ENCODE measurements at places on chromosomes 7 and 10.
A peak's percentile ranks its signal among the peaks of the same experiment; 100 is the strongest.

DNA sequence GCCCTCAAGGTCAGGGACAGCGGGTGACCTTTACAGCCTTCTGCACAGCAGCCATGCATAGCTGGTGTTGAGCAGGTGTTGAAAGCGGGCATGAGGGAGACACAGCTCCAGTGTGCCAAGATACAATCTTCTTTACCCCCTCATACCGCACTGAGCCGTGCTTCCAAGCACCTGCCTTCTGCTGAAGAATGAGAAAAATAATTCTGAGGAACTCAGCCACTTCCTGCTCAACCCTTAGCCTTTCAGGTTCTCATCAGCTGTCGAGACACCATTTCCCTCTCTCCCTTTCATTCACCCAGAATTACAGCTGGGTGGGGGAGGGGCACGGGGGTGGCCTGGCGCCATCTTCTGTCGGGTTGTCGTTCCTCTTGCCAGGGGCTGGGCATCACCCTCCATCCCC lies 58.6 kb downstream of the COL13A1 start:
- peak; percentile 18 for DNase-seq

GRCh38 chr7:40356871-40357709 lies 222.3 kb downstream of the SUGCT start:
- DNase-seq, result no peak

DNA sequence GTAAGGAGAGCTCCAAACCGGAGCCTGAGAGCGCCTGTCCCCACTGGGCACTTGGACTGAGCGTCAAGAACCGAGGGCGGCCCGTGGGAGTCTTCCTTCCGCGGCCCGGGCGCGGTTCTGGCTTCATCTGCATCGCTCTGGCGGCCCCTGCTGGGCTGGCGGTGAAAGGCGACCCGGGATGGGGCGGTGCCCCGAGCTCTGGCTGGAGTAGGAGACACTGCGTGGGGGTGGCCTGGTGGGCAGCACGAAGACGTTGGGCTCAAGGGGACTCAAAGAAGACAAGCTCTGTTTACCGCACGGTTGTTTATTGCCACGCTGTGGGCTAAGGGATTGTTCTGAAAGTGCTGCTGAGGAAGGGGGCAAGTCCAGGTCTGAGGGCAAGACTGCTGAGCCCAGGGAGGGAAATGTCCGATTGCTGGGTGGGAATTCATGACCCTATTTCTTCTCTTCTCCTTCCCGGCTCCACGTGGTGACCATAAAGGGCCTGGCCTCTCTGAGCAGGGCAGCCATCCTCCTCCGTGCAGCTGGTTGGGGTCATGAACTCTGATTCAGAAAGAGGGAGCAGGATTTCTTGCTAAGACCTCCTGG lies 29.8 kb downstream of the PLAU start:
- peak; percentile 87 for DNase-seq

DNA sequence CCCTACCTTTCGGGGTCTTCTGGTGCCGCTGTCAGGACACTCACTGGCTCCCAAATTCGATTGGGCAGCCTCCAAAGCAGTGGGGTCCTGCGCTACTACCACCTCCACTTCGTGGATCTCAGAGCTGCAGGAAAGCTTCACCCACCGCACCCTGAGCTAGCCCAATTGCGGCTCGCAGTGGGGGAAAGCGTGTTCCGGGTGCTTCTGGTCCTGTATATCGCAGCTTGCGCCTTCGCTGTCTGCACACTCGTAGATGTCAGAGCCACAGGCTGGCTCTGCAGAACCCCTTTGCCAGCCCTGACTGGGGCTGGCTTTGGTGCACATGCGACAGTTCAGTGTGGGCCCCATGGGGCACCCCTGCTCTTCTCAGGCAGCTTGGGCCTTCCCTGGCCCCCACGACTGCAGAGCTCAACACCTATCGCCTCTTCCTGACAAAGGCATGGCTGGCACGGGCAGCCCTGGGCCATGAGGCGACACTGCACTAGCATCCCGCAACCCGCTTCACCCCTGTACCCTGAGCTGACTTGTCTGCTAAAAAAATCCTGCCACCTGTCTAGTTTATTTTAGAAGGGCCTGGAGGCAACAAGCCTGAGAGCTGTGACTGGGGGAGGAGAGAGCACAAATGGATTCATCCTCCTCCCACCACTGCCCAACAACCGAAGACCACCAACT lies 78.7 kb upstream of the ABI1 start:
- DNase-seq, result no peak

- no peak for DNase-seq
Measured at GRCh38 chr7:17581301-17581700, 282.8 kb downstream of the AHR start.

GRCh38 chr7:130922206-130923112 lies 188.5 kb upstream of the KLF14 start:
- no peak for DNase-seq

GRCh38 chr10:62858364-62858763 lies 42.2 kb upstream of the EGR2 start:
- no peak for DNase-seq

- DNase-seq, result no peak
Measured at GRCh38 chr7:69608878-69609277, 10.6 kb downstream of the AUTS2 start.

DNA sequence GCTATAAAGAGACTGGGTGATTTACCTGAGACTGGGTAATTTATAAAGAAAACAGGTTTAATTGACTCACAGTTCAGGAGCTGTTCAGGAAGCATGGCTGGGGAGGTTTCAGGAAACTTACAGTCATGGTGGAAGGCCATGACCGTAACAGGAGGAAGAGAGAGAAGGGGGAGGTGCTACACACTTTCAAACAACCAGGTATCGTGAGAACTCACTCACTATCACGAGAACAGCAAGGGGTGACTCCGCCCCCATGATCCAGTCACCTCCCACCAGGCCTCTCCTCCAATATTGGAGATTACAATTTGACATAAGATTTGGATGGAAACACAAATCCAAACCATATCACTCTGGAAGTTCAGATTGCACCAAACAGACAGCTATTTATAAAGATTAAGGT lies 59.8 kb upstream of the ARHGAP21 start:
- no peak for DNase-seq

- DNase-seq, result no peak
Measured at GRCh38 chr7:2964208-2964607, 79.5 kb downstream of the CARD11 start.

- no peak for DNase-seq
Measured at GRCh38 chr10:105834261-105835059, 1193.4 kb downstream of the SORCS3 start.

DNA sequence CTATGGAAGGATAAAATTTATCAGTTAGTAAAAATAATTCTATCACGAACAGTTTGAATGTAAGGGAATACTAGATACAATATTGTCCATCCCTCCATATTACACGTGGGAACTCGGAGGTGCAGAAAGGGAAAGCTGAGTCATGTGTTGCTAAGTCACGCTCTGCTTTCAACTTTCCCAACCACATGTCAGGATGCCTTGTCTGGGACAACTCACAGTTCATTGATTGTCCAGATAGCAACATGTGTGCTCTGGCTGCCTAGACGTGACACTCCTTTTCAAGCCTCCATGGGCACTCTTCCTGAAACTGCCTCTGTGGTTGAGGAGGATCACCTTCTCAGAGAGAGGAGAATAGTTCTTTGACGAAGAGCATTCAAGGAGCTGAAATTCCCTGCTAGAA lies 808.1 kb downstream of the GRID1 start:
- DNase-seq, result no peak

DNA sequence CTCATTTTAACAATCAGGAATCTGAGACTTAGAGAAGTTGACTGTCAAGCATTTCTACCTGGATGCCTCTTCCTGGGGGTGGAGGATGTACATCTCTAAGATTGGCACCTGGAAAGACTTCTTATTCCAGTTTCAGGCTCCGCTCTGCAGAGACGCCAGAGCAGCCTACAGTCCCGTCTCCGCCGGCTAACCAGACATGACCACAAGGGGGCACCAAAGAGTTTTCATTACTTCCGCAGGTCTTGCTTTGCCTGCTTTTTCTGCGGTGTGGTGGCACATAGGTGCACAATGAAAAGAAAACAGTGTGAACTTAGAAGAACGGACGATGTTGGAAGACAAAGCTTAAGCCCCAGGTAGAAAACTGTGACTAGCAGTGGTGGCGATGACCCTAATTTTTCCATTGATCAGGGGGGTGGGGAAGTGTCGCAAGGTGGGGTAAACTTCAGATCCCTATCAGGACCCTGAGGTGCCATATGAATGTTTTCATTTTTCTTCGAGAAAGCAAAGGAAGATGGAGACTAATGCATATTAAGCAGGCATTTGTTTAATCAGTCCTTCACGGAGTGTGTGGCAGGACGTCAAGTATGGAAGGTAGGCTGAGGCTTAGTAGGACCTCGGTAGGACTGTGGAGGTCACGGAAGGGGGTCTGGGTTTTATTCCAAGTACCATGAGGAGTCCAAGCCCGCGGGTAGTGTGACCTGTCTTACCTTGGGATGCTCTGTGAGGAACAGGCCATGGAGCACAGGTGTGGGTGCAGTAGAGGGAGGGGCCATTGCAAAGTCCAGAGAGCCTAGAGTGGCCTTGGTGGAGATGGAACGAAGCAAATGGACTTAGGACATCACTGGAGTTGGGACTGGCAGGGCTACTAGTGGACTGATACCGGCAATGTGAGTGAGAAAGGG lies 60.1 kb upstream of the SORCS3 start:
- peak; percentile 84 for DNase-seq

DNA sequence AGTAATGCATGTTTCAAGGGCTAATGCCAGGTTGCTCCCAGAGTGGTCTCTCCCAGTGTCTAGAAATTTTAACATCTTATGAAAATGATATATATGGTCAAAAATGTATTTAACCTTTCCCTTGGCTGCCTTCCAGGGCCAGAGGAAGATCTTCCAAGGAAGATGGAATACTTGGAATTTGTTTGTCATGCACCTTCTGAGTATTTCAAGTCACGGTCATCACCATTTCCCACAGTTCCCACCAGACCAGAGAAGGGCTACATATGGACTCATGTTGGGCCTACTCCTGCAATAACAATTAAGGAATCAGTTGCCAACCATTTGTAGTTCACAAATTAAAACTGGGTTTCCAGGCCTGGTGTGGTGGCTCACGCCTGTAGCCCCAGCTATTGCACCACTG lies 9.0 kb downstream of the GATAD1 start:
- no peak for DNase-seq

DNA sequence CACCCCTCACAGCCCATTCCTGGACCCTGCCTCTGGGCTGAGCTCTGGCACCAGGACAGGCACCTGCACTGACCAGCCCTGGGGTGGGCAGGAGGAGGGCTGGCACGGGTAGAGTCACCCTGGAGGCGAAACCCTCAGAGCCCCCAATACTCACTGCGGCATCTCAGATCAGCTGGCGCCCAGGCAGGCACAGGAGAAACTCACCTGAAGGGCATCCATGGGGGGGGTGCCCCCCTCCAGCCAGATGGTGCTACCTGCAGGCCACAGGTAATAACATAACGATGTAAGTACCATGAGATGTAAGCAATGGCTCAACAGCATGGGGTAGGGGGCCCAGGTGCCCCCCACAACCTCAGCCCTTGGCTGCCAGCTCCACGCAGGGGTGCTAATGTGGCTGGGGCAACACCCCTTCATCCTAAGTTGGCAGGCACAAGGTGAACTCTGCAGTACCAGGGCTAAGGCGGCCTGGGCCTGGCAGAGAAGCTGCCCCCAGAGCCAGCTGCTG lies 12.1 kb upstream of the PYROXD2 start:
- DNase-seq, result no peak

GRCh38 chr7:21507627-21508343 lies 35.1 kb upstream of the DNAH11 start:
- peak; percentile 50 for DNase-seq

GRCh38 chr10:101161494-101162299 lies 30.6 kb downstream of the TLX1 start:
- DNase-seq, result peak; percentile 87

DNA sequence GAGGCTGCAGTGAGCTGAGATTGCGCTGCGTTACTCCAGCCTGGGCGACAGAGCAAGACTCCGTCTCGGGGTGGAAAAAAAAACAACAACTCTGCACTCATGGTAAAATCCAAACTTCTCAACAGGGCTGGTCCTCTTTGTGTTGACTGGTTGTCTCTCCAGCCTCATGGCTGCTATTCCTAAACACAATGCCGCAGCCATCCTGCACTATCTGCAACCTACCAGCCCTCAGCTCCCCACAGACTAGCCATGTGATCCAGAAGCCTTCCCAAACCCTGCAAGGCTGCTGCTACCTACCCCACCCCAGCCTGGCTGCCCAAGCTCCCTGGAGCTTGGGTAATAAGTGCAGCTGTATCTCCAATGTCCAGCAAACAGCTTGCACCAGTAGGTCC lies 11.7 kb downstream of the ZYX start:
- no peak for DNase-seq

- no peak for DNase-seq
Measured at GRCh38 chr7:112423987-112424386, 26.3 kb upstream of the IFRD1 start.

DNA sequence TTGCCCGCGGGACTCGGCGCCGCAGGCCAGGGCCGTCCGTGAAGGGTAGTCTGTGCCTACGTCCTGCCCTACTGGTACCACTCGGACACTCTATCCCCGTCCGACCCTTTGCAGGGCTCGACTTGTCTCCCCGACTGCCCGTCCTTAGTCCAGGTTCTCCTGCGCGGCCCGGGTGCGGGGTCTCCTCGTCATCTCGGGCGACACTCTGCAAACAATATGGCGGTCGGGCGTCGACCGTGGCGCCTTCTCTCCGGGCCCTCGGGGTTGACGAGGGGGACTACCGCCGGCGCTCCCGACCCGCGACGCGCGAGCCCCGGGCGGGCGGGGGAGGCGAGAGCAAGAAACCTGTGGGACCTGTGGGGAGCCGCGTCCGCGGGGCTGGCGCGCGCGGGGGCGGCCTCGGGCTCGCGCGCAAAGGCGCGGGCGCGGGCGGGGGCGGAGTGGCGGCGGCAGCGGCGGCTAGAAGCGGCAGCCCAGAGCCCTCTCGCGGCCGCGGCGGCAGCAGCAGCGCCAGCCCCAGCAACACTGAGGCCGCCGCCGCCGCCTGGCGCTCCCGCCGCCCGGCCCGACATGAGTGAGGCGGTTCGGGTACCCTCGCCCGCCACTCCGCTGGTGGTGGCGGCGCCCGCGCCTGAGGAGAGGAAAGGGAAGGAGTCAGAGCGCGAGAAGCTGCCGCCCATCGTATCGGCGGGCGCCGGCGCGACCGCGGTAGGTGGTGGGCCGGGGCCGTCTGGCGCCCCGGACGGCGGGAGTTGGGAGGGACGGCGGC lies at the start of gene HECTD2:
HECTD2 (plus strand) TSS at position 476 of the 769 bp plus-strand sequence; CDS start at position 571, 95 bp downstream.
- DNase-seq, result peak; percentile 77

DNA sequence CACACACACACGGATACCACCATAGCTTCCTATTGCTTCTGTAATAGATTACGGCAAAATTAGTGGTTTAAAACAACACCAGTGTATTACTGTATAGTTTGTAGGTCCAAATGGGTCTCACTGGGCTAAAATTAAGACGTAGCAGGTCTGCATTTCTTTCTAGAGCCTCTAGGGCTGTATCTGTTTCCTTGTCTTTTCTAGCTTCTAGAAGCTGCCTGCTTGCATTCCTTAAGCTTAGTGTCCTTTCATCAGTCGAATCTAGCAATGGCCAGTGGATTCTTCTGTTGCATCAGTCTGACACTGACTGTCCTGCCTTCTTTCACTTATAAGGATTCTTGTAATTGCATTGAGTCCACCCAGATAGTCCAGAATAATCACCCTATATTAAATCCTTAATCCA lies 882.3 kb downstream of the PCDH15 start:
- DNase-seq, result no peak

Measured in activated naive CD4-positive, alpha-beta T cell treated with anti-CD3 and anti-CD28 coated beads for 36 hours (primary cell).